ENCODE measurements at places on chromosomes 2 and 18.

DNA sequence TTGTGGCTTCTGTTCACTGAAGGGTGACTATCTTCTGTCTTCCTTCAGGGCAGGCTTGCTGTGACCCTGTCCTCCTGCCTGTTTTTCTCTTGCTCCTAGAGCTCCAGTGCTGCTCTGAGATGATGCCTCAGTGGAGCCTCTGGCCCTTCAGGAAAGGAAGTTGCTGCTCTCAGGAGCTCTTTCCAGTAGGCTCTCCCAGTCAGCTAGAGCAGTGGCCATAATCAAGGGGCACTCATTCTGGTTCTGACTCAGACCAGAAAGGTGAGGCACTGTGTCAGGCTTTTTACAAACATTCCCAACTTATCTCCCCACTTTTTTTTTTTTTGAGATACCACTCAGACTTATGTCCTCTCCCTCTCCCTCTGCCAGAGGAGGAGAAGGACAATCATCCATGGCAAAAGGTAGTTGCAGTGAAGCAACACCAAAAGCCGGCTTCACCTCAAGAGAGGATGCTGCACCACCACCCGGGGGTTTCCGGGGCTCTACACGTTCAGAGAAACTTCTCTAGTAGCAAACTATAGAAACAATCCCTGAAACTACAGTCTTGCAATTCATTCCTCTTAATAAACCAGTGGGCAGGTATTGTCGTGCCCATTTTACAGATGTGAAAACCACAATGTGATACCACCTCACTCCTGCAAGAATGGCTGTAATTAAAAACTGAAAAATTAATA, 115.4 kb downstream of the ACTR3 start:
- no peak for DNase-seq

- DNase-seq = peak; percentile 76
Observed at GRCh38 chr2:202278036-202278760, 12.6 kb downstream of the NOP58 start.

GRCh38 chr2:18518116-18519111, 42.0 kb downstream of the RDH14 start:
- DNase-seq = peak; percentile 57

- no peak for DNase-seq
Observed at GRCh38 chr2:107264184-107264583, 378.2 kb upstream of the ST6GAL2 start.

GRCh38 chr2:128466376-128466775, 147.7 kb upstream of the HS6ST1 start:
- no peak for DNase-seq

- no peak for DNase-seq
Observed at GRCh38 chr2:17353263-17353662, 165.0 kb downstream of the RAD51AP2 start.

DNA sequence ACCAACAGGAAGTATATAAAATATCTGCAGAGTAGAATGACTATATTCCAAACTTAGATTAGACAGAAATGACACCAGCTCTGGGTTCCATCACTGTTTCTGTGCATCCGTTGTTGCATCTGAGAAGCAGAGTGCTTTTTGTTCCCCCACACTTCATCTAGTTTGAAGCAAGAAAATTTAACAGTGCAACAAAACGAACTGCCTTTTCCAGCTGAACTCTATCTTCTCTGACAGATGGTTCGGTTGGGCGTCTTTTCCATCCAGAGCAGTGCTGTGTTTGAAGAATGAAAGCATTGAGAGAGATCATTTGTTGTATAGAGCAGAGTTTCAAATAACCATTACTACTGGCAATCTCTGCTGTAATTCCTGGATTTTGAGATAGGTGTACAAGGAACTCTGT, 757.5 kb downstream of the DPP10 start:
- DNase-seq = no peak

GRCh38 chr2:11891028-11891427, 144.6 kb downstream of the LPIN1 start:
- DNase-seq = no peak

- DNase-seq = no peak
Observed at GRCh38 chr2:74262681-74263080, 64.3 kb downstream of the MTHFD2 start.

DNA sequence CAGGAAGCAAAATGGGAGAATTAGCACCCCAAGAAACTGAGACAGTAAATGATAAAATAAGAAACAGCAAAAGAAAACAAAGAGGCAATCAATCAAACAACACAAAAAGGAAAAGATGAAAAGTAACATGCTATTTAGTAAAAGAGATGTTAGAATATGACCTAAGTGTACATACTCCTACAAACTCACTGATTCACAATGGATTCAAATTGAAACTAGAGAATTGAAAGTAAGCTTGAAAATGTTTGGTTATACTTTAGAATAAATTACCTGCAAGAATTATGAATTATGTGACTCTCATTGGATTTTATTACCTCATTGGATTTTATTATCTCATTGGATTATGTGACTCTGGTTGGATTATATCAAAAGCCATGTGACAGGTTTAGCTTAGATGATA, 22.8 kb upstream of the CCNYL1 start:
- DNase-seq = no peak

Measured in fibroblast of pulmonary artery (primary cell).